ENCODE measurements at places on chromosomes 4 and X. TPM values are rescaled to one million over a fixed set of nuclear protein-coding genes. Genes with fewer than 3 reads are reported as not detected.

- no peak for DNase-seq
Measured at GRCh38 chr4:111450867-111451266, 694.4 kb upstream of the FAM241A start.

DGKK gene
- not detected for total RNA-seq

EFHC2 gene
- 0.10 TPM for total RNA-seq

DNA sequence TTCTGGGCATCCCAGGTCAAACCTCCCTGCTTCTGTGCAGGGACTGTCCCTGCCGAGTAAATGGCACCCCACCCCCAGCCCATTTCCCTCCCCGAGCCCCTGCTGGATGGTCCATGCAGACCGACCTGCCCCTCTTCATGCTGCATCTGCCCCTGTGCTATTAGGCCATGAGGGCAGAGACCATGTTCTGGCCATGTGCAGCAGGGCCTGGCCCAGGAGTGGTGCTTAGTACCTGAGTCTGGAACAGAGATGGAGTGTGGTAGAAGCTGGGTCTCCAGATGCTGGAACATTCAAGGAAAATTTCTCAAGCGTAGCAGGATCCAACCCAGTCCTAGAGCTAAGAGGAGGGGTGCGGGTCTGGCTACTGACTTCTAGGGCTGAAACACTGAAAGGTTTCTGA is 15.3 kb upstream of the UBA1 start:
- no peak for DNase-seq

HMX1 gene
- not detected for total RNA-seq

DNA sequence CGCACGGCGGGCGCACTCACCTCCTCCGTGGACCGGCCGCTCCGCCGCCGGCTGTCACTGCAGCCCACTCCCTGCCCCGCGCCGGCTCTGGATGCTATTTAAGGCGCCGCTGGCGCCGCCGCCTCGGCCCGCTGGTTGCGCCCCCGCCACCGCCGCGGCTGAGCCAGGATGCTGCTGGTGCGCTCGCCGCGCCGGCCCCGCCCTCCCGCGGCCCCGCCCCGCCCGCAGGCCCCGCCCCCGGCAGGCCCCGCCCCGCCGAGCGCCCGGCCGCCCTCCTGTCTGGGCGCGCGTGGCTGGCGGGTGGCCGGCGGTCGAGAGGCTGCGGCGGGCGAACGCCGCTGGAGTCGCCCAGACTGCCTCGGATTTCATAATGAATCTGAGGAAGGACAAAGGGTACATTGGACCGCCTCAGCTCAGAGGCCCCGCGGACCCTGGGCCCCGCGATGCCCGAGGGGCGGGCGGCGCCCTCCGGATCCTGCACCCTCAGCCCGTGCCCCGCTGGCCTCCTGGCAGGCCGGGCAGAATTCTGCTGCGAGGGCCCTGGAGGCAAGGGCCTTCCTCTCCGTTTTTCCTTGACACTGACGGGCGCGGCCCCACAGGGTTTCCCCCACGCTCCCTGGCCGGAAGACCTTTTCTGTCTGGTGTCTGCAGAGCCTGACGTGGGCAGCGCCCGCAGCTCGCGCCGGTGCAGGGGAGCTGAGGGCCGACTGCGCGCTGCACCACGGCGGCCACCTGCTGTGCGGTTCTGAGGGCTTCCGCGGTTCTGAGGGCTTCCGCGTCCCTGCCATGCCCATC is at the start of gene ACSL1:
ACSL1 (minus strand) TSS at position 73 of the 795 bp plus-strand sequence. CDS start 22,454 bp downstream, outside the sequence.
- DNase-seq = peak; percentile 92
